ENCODE measurements at places on chromosomes 5 and 9.
A peak's percentile ranks its signal among the peaks of the same experiment; 100 is the strongest.

GRCh38 chr9:34993502-34994259, 4.1 kb downstream of the DNAJB5 start:
- H3K27ac ChIP-seq = peak overlapping the region; percentile 60
- H3K27me3 ChIP-seq = no peaks in the 10 kb centered on the region
- peaks cover 15% of the 10 kb centered on the region for H3K36me3 ChIP-seq
- DNase-seq = peak; percentile 33
- H3K4me3 ChIP-seq = no peak overlapping the region
- peaks cover 51% of the 10 kb centered on the region for H3K4me1 ChIP-seq

DNA sequence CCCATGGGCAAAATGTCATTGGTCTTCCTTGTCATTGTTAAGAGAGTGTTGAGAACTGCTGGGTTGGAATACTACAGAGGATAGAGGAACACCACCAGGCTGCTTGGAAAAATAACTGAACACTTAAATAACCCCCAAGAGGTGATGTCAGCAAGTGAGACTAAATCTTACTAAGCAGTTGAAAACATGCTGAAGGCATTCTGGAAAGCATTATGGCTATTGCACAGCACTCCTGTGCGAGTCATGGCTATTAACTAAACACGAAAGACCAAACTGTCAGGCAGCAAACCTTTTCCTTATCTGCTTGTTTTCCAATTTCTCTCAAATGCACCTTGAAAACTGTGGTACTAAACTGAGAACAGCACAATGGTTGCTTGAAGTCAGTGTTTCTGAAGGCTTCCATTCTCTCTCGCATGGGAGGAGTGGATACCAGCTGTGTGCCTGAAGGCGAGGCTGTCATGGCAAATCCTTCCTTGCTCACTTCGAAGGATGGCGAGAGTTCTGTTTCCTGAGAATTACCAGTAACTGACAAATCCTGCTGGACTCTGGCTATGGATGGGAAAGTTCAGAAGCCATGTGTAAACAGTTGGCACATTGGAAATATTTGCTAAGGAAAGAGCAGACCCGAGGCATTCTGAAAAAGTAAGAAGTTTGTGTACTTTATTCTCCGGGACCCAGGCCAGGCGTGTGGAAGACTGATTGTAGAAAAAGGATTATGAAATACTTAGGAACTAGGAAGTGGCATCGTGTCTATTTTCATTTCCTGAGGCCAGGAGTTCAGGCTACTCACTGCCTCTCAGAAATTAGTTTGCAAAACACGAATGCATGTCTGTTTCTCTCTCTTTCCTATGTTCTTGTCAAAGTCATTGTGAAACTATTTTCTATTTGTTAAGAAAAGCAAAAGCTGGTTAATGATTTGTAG, 182.1 kb downstream of the DMRT2 start:
- H3K27me3 ChIP-seq = no peaks in the 10 kb centered on the region
- H3K36me3 ChIP-seq = no peaks in the 10 kb centered on the region
- no peak overlapping the region for H3K4me3 ChIP-seq
- no peak overlapping the region for H3K27ac ChIP-seq

DNA sequence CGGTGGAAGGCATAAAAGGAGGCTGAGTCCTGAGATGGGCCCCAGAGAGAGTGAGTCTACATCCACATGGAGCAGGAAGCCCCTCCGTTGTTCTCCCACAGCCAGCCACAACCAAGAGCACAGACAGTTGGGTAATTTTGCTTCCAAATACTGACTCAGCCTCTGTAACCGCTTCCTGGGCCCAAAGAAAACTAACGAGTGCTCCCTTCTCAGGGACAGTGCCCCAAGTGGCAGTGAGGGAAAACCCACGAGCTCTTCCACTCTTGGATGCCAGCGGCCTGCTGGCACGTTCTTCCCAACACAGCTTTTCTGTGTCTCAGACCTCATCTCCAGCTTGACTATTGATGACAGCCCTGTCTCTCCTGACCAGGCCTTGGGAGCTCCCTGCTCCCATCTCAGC, 207.6 kb downstream of the FSTL4 start:
- peak; percentile 13 for DNase-seq
- H3K36me3 ChIP-seq = no peaks in the 10 kb centered on the region
- H3K27ac ChIP-seq = no peak overlapping the region
- no peaks in the 10 kb centered on the region for H3K4me1 ChIP-seq
- no peaks in the 10 kb centered on the region for H3K27me3 ChIP-seq

GRCh38 chr5:57825031-57825686, 342.5 kb upstream of the ACTBL2 start:
- H3K4me3 ChIP-seq = no peak overlapping the region
- H3K27me3 ChIP-seq = peaks cover 2% of the 10 kb centered on the region
- no peaks in the 10 kb centered on the region for H3K4me1 ChIP-seq
- H3K36me3 ChIP-seq = no peaks in the 10 kb centered on the region
- no peak for DNase-seq

GRCh38 chr9:132182314-132183091, 20.6 kb downstream of the NTNG2 start:
- H3K27me3 ChIP-seq = peaks cover 18% of the 10 kb centered on the region
- H3K36me3 ChIP-seq = no peaks in the 10 kb centered on the region
- H3K27ac ChIP-seq = no peak overlapping the region
- no peak for DNase-seq

GRCh38 chr9:4740638-4741364, at the start of gene AK3:
AK3 (minus strand) TSS chr9:4741202; CDS start chr9:4741087, 115 bp downstream.
- no peaks in the 10 kb centered on the region for H3K27me3 ChIP-seq
- H3K4me3 ChIP-seq = peak within 1 kb of the TSS; percentile 83
- H3K4me1 ChIP-seq = peaks cover 34% of the 10 kb centered on the region
- no peaks in the 10 kb centered on the region for H3K36me3 ChIP-seq

GRCh38 chr5:29750453-29750852, 1443.0 kb upstream of the CDH6 start:
- H3K36me3 ChIP-seq = no peaks in the 10 kb centered on the region
- H3K27ac ChIP-seq = no peak overlapping the region
- no peak overlapping the region for H3K4me3 ChIP-seq
- no peaks in the 10 kb centered on the region for H3K4me1 ChIP-seq
- no peak for DNase-seq
- H3K27me3 ChIP-seq = no peaks in the 10 kb centered on the region

DNA sequence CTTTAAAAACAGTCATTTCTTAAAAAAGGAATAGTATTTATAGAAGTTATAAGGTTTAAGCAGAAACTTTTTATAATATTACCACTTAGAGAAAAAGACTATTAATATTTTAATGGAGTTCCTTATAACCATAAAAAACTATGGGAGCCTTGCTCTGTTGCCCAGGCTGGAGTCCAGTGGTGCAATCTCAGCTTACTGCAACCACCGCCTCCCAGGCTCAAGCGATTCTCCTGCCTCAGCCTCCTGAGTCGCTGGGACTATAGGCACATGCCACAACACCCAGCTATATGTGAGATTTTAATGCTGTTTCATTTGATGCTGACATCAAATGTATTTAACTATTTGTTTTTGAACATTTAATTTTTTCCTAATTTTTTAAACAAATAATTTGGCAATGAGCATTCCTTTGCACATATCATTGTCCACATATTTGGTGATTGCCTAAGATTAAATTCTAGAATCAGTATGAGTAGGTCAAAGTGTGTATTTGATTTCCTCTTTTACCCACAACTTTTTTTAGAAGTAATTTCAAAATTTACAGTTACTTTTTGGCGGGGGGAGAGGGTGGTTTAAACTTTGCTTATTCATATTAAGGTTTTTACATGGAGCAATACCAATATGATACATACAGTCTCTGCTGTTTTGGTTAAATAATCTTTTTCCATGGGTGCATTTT, 235.5 kb downstream of the ARHGEF28 start:
- H3K4me1 ChIP-seq = no peaks in the 10 kb centered on the region
- peaks cover 22% of the 10 kb centered on the region for H3K27me3 ChIP-seq
- no peak overlapping the region for H3K27ac ChIP-seq
- no peaks in the 10 kb centered on the region for H3K36me3 ChIP-seq
- DNase-seq = no peak

- DNase-seq = no peak
- peaks cover 5% of the 10 kb centered on the region for H3K4me1 ChIP-seq
- H3K27me3 ChIP-seq = no peaks in the 10 kb centered on the region
- no peak overlapping the region for H3K4me3 ChIP-seq
These were observed 34.0 kb upstream of the ZSWIM6 start for GRCh38 chr5:61298066-61298465.

- no peaks in the 10 kb centered on the region for H3K4me1 ChIP-seq
- H3K36me3 ChIP-seq = no peaks in the 10 kb centered on the region
- no peak overlapping the region for H3K4me3 ChIP-seq
These were observed 433.6 kb downstream of the CSNK1G3 start for GRCh38 chr5:123945548-123945947.

- H3K4me3 ChIP-seq = no peak overlapping the region
- no peaks in the 10 kb centered on the region for H3K27me3 ChIP-seq
- no peak overlapping the region for H3K27ac ChIP-seq
- H3K4me1 ChIP-seq = no peaks in the 10 kb centered on the region
These were observed 535.8 kb downstream of the SEMA5A start for GRCh38 chr5:9009931-9010651.

- H3K27ac ChIP-seq = no peak overlapping the region
- no peaks in the 10 kb centered on the region for H3K27me3 ChIP-seq
- DNase-seq = no peak
- no peaks in the 10 kb centered on the region for H3K4me1 ChIP-seq
These were observed 420.4 kb downstream of the BNC2 start for GRCh38 chr9:16450043-16450442.

DNA sequence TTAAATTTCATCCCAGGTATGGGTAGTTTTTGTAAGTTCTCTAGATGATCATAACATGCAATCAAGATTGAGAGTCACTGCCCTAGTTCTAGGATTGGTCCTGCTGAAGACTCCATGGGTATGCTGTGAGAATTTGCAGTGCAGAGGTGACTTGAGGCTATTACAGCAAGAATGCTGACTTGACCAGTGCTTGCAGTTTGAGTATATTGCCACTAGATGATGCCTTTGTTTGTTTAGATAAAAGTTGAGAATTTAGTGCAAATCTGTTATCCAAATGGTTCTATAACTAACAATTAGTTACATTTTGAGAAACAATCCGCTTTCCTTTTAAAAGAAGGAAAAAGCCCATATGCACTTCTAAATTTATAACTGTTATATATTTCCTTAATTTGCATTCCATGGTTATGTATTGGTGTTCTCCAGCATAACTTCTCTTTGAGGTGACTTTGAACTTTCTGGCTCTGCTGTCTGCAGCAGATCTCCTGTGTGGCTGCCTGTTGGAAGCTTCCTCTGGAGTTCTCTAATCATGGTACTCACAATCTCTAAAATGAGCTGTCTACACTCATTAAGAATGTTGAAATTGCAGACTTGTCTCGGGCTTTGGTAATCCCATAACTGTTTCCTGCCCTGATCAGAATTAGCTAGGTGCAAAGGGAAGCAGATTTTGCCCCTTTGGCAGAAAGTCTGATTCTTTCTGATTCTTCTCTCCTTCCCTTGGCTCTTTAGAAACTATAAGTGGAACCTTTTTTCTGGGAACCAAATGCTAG, 24.9 kb downstream of the MELK start:
- DNase-seq = no peak
- no peak overlapping the region for H3K27ac ChIP-seq
- no peak overlapping the region for H3K4me3 ChIP-seq
- H3K27me3 ChIP-seq = no peaks in the 10 kb centered on the region
- H3K36me3 ChIP-seq = peaks cover 50% of the 10 kb centered on the region

- H3K36me3 ChIP-seq = peaks cover 40% of the 10 kb centered on the region
- no peaks in the 10 kb centered on the region for H3K27me3 ChIP-seq
- no peaks in the 10 kb centered on the region for H3K4me1 ChIP-seq
These were observed 9.9 kb downstream of the MIER3 start for GRCh38 chr5:56941981-56942380.

DNA sequence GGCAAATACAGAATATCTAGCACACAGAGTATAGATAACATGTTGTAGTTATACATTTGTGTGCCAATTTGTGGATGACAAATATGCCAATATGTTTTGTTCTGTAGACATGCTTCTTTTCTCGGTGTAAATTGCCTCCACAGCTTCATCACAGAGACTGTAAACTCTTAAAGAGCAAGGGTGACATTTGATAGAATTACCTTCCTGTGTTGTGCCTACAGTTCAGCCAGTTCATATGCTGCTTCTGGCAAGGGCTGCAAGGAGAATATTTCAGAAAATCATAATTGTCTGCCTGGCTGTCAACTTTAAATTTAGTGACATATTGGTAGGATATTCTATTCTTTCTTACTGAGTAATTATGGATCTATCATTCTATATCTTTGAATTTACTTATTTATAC, 155.1 kb downstream of the MAT2B start:
- no peak overlapping the region for H3K4me3 ChIP-seq
- H3K36me3 ChIP-seq = no peaks in the 10 kb centered on the region
- H3K27ac ChIP-seq = no peak overlapping the region
- no peaks in the 10 kb centered on the region for H3K4me1 ChIP-seq
- DNase-seq = no peak

DNA sequence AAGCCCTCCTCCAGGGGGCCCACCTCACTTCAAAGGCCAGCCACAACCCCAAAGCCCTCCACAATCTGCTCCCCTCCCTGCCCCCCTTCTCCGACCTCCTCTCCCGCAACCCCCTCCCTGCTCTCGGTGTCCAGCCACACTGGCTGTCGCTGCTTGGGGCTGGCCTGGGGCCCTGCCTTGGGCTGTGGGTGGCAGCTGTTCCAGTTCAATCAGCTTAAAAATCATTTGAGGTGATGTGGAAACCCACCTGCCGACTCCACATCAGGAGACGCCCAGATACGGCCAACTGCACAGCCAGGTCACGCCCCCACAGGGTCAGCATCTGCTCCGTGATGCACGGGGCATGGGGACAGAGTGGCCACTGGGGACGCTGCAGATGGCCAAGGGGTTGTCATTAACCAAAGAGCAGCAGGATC, 107.0 kb upstream of the MVB12B start:
- no peaks in the 10 kb centered on the region for H3K4me1 ChIP-seq
- peaks cover 63% of the 10 kb centered on the region for H3K27me3 ChIP-seq
- no peak overlapping the region for H3K27ac ChIP-seq
- no peak overlapping the region for H3K4me3 ChIP-seq
- DNase-seq = no peak

DNA sequence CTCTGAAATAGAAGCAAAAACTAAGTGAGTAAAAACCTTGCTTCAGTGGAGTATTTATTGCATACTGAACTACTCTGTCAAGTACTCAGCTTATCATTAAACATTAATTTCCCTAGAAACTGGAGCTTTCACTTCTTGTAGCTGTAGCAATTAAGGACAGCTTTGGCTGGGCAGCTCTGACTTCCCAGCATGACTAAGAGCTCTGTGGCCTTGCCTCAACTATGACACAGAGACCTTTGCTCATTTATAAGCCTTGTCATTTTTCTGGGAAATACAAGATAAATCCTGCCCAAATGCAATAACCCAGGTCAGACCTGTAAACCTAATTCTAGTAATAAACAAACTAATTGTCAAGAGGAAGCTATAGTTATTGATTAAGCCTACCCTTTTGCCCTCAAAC, 65.4 kb upstream of the STK32A start:
- H3K36me3 ChIP-seq = no peaks in the 10 kb centered on the region
- no peak overlapping the region for H3K4me3 ChIP-seq
- DNase-seq = no peak
- no peaks in the 10 kb centered on the region for H3K4me1 ChIP-seq

DNA sequence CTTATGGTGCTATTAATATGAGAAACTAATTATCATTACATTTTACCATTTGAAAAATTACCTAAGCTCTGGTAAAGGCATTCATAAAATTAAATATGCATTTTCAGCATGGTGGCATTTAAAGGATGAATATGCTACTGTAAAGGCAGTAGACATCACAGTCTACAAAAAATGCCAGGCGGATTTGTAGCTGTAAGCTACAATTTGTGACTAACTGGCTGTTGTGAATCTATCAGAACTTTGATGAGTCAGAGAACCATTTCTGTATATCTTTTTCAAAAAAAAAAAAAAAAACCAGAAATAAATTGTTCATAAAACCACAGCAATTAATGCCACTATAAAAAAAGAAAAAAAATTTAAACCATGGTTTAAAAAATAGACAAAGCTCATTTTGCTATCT, 186.3 kb downstream of the NFIB start:
- H3K4me3 ChIP-seq = no peak overlapping the region
- H3K4me1 ChIP-seq = no peaks in the 10 kb centered on the region
- no peaks in the 10 kb centered on the region for H3K36me3 ChIP-seq
- H3K27ac ChIP-seq = no peak overlapping the region
